Astrocyte (in vitro differentiated cells and primary cell): ENCODE measurements at places on chromosomes 2 and 18. TPM values are rescaled to one million over a fixed set of nuclear protein-coding genes. Genes with fewer than 3 reads are reported as not detected.

DNA sequence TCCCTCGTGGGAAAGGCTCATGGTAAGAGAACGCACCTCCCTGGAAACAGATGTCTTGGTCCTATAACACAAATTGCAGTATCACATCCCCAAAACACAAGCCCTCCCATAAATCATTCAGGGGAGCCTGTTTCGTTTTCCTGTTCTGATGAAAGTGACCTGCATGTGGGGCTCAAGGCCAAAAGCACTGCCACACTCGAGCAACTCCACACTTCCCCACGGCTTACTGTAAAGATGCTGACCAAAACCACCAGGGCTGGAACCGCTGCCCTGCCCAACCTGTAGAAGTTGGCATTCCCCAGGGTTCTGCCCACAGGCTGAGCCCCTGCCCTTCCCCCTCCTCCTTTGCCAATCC lies 139.7 kb downstream of the BCL11A start:
- no peaks in the 10 kb centered on the region for H3K27me3 ChIP-seq
- peaks cover 2% of the 10 kb centered on the region for H3K4me1 ChIP-seq
- no peak overlapping the region for H3K27ac ChIP-seq
- DNase-seq: no peak
- H3K36me3 ChIP-seq: no peaks in the 10 kb centered on the region
- no peak overlapping the region for H3K4me3 ChIP-seq

- peaks cover 11% of the 10 kb centered on the region for H3K4me1 ChIP-seq
- H3K27me3 ChIP-seq: no peaks in the 10 kb centered on the region
- H3K4me3 ChIP-seq: no peak overlapping the region
- no peak for DNase-seq
- H3K36me3 ChIP-seq: no peaks in the 10 kb centered on the region
Observed at GRCh38 chr18:10086458-10087210, 172.8 kb downstream of the VAPA start.

The KATNAL2 gene
- 3.0 and 3.8 TPM in 2 replicates for total RNA-seq

The FAM210A gene
- 18.0 and 21.9 TPM in 2 replicates for total RNA-seq

GRCh38 chr2:162964513-162964912 lies 125.9 kb upstream of the KCNH7 start:
- no peaks in the 10 kb centered on the region for H3K4me1 ChIP-seq
- no peaks in the 10 kb centered on the region for H3K27me3 ChIP-seq

The DYNAP gene
- total RNA-seq: not detected in 2 replicates

GRCh38 chr2:200667413-200667812 lies 81.6 kb downstream of the AOX1 start:
- no peaks in the 10 kb centered on the region for H3K36me3 ChIP-seq
- H3K4me3 ChIP-seq: no peak overlapping the region
- no peak overlapping the region for H3K27ac ChIP-seq
- H3K4me1 ChIP-seq: peaks cover 15% of the 10 kb centered on the region
- DNase-seq: no peak

The DPP4 gene
- total RNA-seq: 5.3 and 6.7 TPM in 2 replicates

- H3K4me3 ChIP-seq: no peak overlapping the region
- peaks cover 19% of the 10 kb centered on the region for H3K27me3 ChIP-seq
- H3K4me1 ChIP-seq: peaks cover 12% of the 10 kb centered on the region
- H3K36me3 ChIP-seq: no peaks in the 10 kb centered on the region
- DNase-seq: no peak
Observed at GRCh38 chr2:120509991-120510735, 164.2 kb downstream of the INHBB start.

DNA sequence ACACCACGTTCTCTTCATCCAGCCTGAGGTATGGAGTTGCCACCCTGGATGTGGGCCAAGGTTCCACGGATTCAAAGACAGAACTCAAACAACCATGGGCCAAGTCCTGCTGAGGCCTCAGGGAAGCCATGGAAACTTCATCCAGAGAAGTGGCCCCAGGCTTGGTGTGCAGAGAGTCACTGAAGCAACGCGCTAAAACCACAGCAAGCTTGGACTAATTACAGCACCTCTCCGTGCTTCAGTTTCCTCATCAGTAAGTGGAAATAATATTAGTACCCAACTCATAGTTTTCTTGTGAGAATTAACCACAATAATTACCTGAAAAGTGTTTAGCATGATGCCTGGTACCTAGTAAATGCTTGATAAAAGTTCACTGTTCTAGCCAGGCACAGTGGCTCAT lies 19.2 kb upstream of the AP1S3 start:
- no peak overlapping the region for H3K4me3 ChIP-seq
- no peaks in the 10 kb centered on the region for H3K27me3 ChIP-seq
- H3K27ac ChIP-seq: no peak overlapping the region
- no peak for DNase-seq
